ENCODE measurements at places on chromosomes 6 and 20.

DNA sequence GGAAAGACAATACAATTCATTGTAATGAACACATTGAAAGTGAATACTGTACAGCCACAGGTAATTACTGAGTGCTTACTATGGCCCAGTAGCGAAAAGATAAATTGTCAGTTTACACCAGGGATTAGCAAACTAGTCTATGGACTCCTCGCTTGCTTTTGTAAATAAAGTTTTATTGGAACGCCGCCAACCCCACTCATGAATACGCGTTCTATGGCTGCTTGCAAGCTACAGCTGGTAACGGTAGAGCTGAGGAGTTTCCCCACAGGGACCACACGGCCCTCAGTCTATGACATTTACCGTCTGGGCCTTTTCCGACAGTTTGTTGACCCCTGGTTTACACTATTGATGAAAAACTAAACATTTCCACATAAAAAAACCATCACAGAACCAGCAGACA lies 24.2 kb downstream of the LAMA5 start:
- DNase-seq, result no peak

GRCh38 chr20:47205577-47206123 lies 150.8 kb downstream of the ZMYND8 start:
- no peak for DNase-seq

GRCh38 chr6:16769131-16769985 lies 8.1 kb upstream of the ATXN1 start:
- DNase-seq, result no peak

DNA sequence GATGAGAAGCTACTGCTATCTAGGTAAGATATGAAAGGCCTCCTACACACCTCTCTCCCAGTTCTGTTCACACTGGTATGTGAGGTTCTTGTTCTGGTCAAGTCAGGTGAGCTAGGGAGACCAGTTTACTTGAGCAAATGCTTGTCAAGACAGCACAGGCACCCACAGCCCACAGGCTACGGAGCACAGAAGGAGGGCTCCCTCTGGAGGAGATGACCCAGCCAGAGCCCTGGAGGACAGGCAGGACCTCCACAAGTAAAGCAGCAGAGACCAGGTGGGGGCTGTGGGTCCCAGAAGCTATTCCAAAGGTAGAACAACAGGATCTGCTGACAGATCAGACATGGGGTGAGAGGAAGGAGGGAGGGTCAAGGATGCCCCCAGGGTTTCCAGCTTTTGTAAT lies 13.2 kb downstream of the MMP24OS start:
- DNase-seq, result no peak

- DNase-seq, result no peak
Observed at GRCh38 chr6:133697666-133698065, 191.2 kb upstream of the TCF21 start.
